ENCODE measurements at places on chromosomes 7 and 10.

DNA sequence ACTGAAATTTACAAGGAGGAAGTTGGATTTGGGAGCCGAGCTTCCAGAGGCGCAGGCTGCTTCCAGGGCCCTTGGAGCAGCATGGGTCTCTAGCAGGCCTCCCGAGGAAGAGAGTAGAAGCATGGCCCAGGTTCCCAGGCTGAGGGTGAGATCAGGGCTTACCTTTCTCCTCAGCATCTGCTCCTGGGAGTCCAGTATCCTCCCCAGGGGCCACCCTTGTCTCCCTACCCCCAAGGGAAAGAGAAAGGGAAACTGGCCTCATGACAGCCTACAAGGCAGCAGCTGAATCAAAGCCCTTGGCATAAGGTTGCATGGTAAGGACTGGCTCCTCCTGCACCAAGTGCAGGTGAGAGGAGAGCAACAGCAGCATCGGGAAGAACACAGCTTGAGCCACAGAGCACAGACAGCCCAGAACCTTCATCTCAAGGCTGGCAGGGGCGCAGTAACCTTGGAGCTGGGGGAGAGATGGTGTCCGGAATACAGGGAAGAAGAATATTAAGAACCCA is 114.5 kb downstream of the MARCHF5 start:
- peak; percentile 38 for DNase-seq

DNA sequence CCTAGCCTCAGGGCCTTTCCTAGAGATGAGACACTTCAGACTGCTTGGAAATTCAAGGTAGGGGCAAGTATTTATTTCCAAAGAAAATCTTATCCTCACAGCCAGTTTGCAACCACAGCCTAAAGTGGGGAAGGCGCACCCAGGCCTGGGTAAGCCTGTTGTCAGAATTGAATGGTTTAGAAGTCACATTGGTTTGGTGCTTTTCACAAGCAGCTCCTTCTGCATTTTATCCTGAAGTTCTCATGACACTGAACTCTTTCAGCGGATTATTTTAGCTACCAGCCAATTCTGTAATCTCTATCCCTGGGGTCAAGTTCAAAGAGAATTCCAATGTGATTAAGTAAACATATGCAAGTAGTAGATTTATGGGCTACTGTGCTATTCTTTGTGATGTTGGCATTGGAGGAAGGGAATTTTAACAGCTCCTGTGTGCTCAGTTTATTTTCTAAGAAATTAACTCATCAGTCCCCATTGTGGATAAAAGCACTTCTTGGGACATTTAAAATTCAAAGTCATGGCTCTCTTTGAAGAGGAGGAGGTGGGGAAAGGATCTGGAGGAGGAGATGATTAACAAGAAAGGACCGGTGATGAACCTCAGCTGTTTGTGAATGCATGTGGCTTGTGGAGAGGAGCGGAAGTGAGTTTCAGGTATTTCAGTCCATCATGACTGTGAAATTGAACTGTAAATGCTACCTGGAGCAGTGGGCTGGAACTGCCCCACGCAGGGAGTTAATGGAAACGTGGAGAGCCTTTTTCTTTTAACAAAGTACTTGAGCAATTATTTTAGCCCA is 90.2 kb upstream of the CACUL1 start:
- DNase-seq, result no peak

- DNase-seq, result no peak
These were observed 6.9 kb downstream of the C10orf62 start for GRCh38 chr10:97596101-97597082.

GRCh38 chr10:126902157-126902556 is 3.1 kb upstream of the DOCK1 start:
- DNase-seq, result no peak

- peak; percentile 75 for DNase-seq
These were observed 106.1 kb downstream of the KCNMA1 start for GRCh38 chr10:77531441-77532001.

DNA sequence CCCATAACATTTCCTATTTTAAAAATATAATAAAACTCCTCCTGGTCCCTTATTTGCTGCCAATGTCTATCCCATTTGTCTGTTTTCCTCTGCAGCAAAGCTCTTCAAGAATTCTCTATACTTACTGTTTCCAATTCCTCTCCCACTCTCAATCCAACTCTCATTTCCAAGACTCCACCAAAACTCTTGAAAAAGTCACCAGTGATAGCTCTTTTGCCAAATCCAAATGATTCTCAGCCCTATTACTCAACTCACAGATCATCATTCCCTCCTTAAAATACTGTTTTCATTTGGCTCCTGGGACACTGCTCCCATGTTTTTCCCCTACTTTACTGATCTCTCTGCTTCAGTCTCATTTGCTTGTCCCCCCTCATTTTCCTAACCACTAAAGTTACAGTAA is 139.4 kb downstream of the HIBADH start:
- no peak for DNase-seq

DNA sequence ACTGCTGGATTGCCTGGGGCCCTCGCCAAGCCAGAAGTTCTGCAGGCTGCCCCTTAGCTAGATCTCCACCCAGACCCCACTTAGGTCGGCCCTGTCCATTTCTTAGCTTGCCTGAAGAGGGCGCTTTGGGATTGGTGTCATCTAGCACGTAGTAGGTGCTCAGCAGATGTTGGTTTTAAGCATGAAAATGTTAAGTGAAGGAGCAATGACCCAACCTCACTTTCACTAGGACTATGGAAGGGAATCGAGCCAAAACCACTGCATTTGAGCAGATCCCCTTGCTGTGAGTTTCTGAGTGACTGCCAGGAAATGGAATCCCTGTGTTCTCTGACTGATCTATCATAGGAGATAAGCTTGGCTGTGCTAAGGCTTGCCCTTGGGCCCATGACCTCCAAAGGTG is 131.7 kb upstream of the EEPD1 start:
- DNase-seq, result peak; percentile 22

DNA sequence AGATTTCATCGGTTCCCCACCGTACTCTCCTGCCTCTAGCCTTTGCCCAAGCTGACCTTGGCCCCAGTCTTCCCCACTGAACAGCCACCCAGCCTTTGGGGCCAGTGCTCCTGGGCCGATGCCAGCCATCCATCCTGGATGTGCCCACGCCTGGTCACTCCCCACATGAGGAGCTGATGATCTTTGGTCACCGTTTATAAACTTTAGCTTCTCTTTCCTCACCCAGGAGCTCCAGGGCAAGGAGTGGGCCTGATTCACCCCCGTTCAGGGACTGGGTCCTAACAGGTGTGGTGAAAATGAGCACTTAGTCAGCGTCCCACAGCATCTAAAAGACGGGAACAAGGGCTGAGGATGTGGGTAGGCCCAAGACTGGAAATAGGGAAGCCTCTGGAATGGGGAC is 22.9 kb downstream of the GTF2IRD1 start:
- no peak for DNase-seq

DNA sequence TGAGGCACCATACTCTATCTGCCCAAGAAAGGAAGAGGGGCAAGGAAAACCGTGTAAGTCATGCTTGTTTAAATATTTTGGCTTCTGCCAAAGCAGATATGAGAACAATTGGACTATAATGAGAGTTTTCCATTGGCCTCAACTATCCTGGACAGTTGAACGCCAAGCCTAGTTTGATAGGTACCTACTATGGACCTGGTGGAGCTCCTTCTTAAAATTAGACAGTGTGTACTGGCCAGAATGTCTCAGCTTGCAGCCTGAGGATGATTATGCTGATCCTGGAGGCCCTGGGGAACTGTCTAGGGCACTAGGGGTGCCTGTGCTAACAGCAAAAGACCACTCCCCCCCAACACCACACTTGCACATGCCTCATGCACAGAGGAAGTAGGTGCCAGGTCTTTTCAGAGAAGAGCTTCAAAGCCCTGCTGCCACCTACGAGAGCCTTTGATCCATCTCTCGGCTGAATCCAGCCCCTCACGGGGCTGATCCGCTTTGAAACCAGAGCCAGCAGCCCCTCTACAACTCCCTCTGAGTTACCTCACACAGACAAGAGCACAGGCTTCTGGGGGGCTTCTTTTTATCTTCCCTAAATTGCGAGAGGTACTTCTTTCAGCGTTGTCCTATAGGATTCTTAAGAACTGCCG is 473.8 kb upstream of the GALNT17 start:
- DNase-seq, result no peak

- DNase-seq, result peak; percentile 91
These were observed 86.8 kb upstream of the KMT2C start for GRCh38 chr7:152522571-152523067.

GRCh38 chr7:77427996-77428603 is 12.0 kb upstream of the GSAP start:
- DNase-seq, result no peak

GRCh38 chr7:44713141-44713540 is 35.5 kb upstream of the ZMIZ2 start:
- no peak for DNase-seq

Measured in NCI-H69 (cell line).